AG09309 (cell line): ENCODE measurements at places on chromosomes 11 and 22.

GRCh38 chr22:43399338-43399979 is 12.4 kb upstream of the MPPED1 start:
- DNase-seq, result no peak

DNA sequence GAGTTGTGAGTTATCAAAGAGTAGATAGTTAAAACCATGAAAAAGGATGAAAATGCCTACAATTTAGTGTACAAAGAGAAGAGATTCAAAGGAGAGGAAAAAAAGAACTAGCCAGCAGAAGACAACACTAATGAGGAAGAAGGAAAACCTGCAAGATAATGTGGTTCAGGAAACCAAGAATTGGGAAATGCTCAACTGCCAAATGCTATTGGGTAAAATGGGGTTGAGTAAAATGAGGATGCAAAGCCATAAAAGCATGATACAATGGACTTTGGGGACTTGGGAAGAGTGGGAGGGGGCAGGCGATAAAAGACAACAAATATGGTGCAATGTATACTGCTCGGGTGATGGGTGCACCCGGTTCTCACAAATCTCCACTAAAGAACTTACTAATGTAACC is 7.6 kb upstream of the OR52K2 start:
- no peak for DNase-seq

- no peak for DNase-seq
Observed at GRCh38 chr11:10436224-10436623, 18.8 kb upstream of the AMPD3 start.

DNA sequence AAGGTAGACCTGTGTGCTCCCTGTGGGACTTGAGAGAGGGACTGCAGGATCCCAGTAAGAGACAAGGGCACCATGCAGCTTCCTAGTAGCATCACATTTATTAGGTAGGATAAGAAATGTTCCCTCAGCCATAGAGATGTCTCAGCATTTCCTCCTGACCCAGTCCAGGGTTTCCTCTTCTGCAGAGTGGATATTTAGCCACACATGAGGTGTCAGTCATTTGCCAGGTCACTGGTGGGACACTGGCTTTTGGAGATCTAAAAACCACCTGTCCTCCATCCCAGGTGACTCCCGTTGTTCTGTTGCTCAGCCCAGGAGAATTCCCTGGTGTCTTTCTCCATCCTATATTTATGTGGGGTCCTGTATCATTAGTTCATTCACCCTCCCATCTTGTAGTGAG is 117.5 kb upstream of the NNMT start:
- no peak for DNase-seq

- DNase-seq, result no peak
Observed at GRCh38 chr11:2789791-2790567, 90.2 kb upstream of the KCNQ1OT1 start.

- no peak for DNase-seq
Observed at GRCh38 chr11:94558468-94558867, 8.7 kb upstream of the PIWIL4 start.

- DNase-seq, result no peak
Observed at GRCh38 chr11:36392196-36392595, 96.1 kb downstream of the PRR5L start.

GRCh38 chr22:41198027-41198580 is 7.0 kb upstream of the L3MBTL2 start:
- DNase-seq, result no peak

GRCh38 chr11:14357881-14358728 is 878 bp downstream of the RRAS2 start:
- DNase-seq, result no peak

GRCh38 chr22:46674367-46674781 is 54.2 kb downstream of the GRAMD4 start:
- DNase-seq, result no peak
